Prostate gland (tissue), 2 donors: ENCODE measurements at places on chromosomes 7 and 10. TPM values are rescaled to one million over a fixed set of nuclear protein-coding genes. Genes with fewer than 3 reads are reported as not detected.

GRCh38 chr10:47230482-47230881 lies 69.5 kb upstream of the GDF10 start:
- no peaks in the 10 kb centered on the region for H3K4me1 ChIP-seq
- H3K27me3 ChIP-seq = no peaks in the 10 kb centered on the region
- H3K27ac ChIP-seq = no peak overlapping the region
- no peaks in the 10 kb centered on the region for H3K36me3 ChIP-seq
- no peak for DNase-seq
- no peak overlapping the region for H3K4me3 ChIP-seq

DNA sequence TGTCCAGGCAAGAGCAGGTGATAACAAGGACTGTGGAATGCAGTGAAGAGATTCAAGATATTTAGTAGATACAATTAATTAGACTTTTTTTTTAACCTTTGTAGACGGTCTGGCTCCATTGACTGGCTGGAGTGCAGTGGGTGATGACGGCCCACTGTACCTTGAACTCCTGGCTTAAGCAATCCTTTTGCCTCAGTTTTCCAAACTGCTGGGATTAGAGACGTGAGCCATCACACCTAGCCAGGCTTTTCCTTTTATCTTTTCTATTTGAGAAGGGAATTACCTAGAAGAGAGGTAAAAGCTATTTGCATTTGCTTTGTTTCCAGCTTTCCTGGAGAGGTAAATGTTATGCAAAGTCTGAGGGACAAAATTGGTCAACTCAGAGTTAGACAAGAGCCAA lies 213.0 kb upstream of the MAGI2 start:
- no peaks in the 10 kb centered on the region for H3K36me3 ChIP-seq
- no peaks in the 10 kb centered on the region for H3K27me3 ChIP-seq
- H3K4me1 ChIP-seq = no peaks in the 10 kb centered on the region

- H3K36me3 ChIP-seq = no peaks in the 10 kb centered on the region
- no peak overlapping the region for H3K4me3 ChIP-seq
- H3K27me3 ChIP-seq = no peaks in the 10 kb centered on the region
- H3K4me1 ChIP-seq = no peaks in the 10 kb centered on the region
These were observed 362.0 kb downstream of the GPR37 start for GRCh38 chr7:124403587-124403986.

Gene SRRM3
- 6.8 TPM for total RNA-seq

GRCh38 chr10:64071218-64071617 lies 550.0 kb downstream of the REEP3 start:
- H3K27ac ChIP-seq = no peak overlapping the region
- DNase-seq = no peak
- no peaks in the 10 kb centered on the region for H3K4me1 ChIP-seq
- H3K4me3 ChIP-seq = no peak overlapping the region
- H3K27me3 ChIP-seq = no peaks in the 10 kb centered on the region
- no peaks in the 10 kb centered on the region for H3K36me3 ChIP-seq

Gene SLC13A1
- total RNA-seq = not detected

Gene SPDYE8
- total RNA-seq = not detected

GRCh38 chr10:45404087-45404769 lies 30.2 kb downstream of the ALOX5 start:
- H3K4me1 ChIP-seq = no peaks in the 10 kb centered on the region
- H3K36me3 ChIP-seq = no peaks in the 10 kb centered on the region
- H3K27me3 ChIP-seq = no peaks in the 10 kb centered on the region
- no peak overlapping the region for H3K4me3 ChIP-seq

Gene HOXA2
- total RNA-seq = not detected

Gene AFAP1L2
- total RNA-seq = 34.1 TPM

- no peaks in the 10 kb centered on the region for H3K27me3 ChIP-seq
- no peaks in the 10 kb centered on the region for H3K36me3 ChIP-seq
- no peak for DNase-seq
These were observed 113.0 kb downstream of the EXOC4 start for GRCh38 chr7:133365917-133366316.

Gene HOXA11
- 8.5 TPM for total RNA-seq

Gene RAMP3
- total RNA-seq = 35.8 TPM

Gene DPP6
- 0.05 TPM for total RNA-seq

Gene COL13A1
- total RNA-seq = 3.0 TPM

Gene HHEX
- total RNA-seq = 3.0 TPM

GRCh38 chr10:5609952-5610616 lies 56.3 kb downstream of the ASB13 start:
- no peaks in the 10 kb centered on the region for H3K27me3 ChIP-seq
- DNase-seq = peak; percentile 60
- H3K4me3 ChIP-seq = no peak overlapping the region
- no peaks in the 10 kb centered on the region for H3K4me1 ChIP-seq
- no peaks in the 10 kb centered on the region for H3K36me3 ChIP-seq

DNA sequence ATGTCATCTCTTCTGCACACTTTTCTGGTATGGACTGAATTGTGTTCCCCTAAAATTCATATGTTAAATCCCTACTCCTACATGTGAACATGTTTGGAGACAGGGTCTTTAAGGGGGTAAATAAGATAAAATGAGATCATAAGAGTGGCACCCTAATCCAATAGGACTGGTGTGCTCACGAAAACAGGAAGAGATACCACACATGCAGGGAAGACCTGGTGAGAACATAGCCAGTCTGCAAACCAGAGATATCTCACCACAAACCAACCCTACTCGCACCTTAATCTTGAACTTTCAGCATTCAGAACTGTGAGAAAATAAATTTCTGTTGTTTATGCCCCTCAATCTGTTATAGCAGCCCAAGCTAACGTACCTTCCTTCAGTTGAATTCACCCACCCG lies 51.8 kb downstream of the VWDE start:
- H3K4me3 ChIP-seq = no peak overlapping the region
- H3K36me3 ChIP-seq = no peaks in the 10 kb centered on the region
- DNase-seq = no peak
- H3K4me1 ChIP-seq = no peaks in the 10 kb centered on the region

DNA sequence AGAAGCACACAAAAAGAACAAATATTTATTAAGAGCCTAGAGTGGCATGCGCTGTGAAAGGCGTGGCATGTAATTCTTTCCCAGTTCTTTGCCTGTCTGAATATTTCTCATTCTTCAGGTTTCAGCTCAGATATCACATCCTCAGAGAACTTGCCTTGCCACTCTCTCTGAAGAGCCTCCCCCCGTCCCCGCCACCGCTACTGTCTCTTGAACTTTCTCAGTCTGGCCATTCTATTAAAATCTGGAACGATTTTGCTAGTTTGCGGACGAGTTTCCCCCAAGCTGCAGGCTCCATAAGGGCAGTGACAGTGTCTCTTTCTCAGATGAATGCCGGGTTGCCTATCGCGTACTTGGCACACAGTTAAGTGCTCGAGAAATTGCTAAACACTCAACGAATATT lies 787 bp upstream of the PLEKHA1 start:
- peak overlapping the region; percentile 97 for H3K27ac ChIP-seq
- H3K36me3 ChIP-seq = no peaks in the 10 kb centered on the region
- DNase-seq = peak; percentile 39
- no peaks in the 10 kb centered on the region for H3K27me3 ChIP-seq

Gene SPDYE5
- total RNA-seq = not detected

GRCh38 chr10:63758080-63758479 lies 236.9 kb downstream of the REEP3 start:
- H3K4me1 ChIP-seq = no peaks in the 10 kb centered on the region
- H3K27me3 ChIP-seq = no peaks in the 10 kb centered on the region
- no peak overlapping the region for H3K4me3 ChIP-seq
- no peak overlapping the region for H3K27ac ChIP-seq
- H3K36me3 ChIP-seq = no peaks in the 10 kb centered on the region
- DNase-seq = no peak

DNA sequence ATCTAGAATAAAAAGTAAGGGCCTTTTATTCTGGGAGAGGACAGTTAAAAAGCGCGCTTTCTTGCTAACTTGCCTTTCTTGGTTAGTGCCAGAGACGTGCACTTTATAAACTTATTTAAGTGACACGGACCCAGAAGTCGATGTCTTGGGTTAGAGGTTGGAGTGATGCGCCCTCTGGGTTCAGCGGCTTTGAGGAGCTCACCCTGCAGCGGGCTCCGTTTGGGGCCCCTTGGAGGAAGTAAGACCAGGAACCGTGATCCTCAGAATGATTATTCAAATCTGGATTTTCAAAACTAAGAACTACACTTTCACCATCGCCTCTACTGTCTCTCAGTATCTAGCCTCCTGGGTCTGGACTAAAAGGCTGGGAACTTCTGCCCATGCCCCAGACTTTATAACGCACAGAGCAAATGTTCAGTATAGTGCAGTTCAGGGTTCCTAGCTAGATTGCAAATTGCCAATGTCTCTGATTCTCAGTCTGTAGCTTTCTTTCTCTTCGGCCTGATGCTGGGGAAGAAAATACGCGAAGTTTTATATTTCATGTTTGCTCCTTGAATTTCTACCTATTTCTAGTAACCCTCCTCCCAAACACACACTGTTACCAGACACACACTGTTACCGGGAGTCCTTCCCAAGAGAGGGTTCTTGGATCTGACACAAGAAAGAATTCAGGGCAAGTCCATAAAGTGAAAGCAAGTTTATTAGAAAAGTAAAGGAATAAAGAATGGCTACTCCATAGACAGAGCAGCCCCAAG lies 18.6 kb upstream of the SMO start:
- peak overlapping the region; percentile 39 for H3K4me3 ChIP-seq
- no peaks in the 10 kb centered on the region for H3K4me1 ChIP-seq
- H3K27me3 ChIP-seq = no peaks in the 10 kb centered on the region
- no peaks in the 10 kb centered on the region for H3K36me3 ChIP-seq

- no peaks in the 10 kb centered on the region for H3K36me3 ChIP-seq
- no peaks in the 10 kb centered on the region for H3K4me1 ChIP-seq
- H3K4me3 ChIP-seq = no peak overlapping the region
These were observed 342.7 kb upstream of the KLF6 start for GRCh38 chr10:4127518-4128315.

DNA sequence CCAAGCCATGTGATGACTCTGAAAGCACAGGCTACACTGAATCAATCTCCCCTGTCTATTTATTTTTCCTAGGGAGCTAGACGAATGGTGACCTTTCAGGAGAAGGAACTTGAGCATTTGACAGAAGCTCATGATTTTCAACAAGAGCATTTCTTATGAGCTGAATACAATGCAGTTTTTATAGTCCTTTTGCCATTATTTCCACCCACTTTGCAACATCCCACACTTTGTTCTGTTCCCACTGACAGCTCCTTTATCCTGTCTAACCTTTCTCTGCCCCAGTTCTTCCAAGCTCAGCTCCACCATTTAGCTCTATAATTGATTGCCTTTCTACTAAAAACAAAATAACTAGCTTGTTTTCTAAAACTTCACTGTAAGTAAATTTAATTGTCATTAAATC lies 91.9 kb upstream of the PRSS1 start:
- DNase-seq = no peak
- H3K27me3 ChIP-seq = no peaks in the 10 kb centered on the region

Gene MRLN
- total RNA-seq = not detected

- H3K27ac ChIP-seq = no peak overlapping the region
- H3K27me3 ChIP-seq = no peaks in the 10 kb centered on the region
- no peak for DNase-seq
- H3K4me3 ChIP-seq = no peak overlapping the region
- H3K4me1 ChIP-seq = no peaks in the 10 kb centered on the region
These were observed 52.6 kb downstream of the ZNF37A start for GRCh38 chr10:38146579-38147333.

DNA sequence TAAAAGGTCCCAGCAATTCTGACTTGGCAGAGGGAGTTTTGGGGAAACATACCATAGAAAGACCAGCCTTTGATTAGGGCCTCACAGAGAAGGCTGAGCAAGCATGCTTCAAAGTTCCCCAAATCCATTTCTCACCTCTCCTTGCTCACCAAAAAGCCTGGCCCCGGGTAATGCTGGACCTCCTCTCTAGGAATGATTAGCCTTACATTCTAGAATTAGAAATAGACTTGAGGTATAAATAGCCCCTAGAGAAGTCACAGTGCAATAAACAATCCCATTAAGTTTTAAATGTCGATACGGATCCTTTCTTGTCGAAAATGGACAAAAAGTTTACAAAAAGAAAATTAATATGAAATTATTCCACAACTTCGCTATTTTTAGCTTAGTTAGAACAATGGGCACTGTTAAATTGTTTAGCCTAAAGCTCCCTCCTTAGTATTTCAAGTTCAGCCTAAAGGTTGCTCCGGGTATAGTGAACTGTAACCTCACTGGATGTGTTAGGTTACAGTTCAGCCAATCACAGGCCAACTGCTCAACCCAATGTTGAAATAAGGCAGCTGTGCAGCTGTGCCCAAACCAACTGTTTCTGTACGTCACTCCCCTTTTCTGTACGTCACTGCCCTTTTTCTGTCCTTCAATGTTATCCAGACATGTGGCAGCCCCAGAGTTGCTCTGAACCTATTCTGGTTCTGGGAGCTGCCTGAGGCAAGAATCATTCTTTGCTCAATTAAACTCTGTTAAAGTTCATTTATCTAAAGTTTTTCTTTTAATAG lies 7.9 kb upstream of the GSDME start:
- H3K4me3 ChIP-seq = no peak overlapping the region
- H3K27ac ChIP-seq = no peak overlapping the region
- DNase-seq = no peak
- no peaks in the 10 kb centered on the region for H3K36me3 ChIP-seq

GRCh38 chr10:18658271-18659124 lies 733 bp upstream of the ARL5B start:
- H3K27me3 ChIP-seq = no peaks in the 10 kb centered on the region
- DNase-seq = peak; percentile 9
- H3K4me3 ChIP-seq = peak overlapping the region; percentile 95
- no peaks in the 10 kb centered on the region for H3K4me1 ChIP-seq
- peak overlapping the region; percentile 98 for H3K27ac ChIP-seq

Gene CLRN3
- not detected for total RNA-seq

DNA sequence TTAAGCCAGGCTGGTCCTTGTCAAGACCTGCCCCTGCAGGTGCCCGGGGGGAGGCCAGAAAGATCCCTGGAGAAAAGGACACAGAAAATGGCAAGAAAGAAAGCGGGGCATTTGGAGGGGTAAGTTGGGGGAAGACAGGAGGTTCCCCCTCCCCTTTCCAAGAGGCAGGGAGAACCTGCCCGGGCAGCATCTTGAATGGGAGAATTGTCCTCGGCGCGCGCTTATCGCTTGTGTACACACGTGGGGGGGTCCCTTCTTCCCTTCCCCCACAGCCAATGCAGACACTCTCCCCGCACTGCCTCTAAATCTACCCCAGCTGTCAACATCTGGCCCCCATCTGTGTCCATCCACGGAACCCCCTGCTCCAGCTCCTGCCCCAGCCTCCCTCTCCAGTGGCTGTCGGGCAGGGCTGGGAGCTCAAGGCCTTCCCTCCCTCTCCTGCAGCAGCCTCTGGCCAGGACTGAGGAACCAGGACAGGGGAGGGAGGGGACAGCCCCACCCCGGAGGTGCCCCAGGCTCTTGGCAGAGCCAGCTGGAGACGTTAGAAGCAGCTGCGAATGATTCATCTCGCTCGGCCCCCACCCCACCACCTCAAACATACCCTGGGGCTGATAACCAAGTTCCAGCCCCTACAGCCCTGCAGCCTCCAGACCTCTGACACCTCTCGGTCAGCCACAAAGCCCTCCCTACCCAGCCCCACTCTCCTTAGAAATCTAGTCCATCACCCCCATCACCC lies 25.3 kb downstream of the EPHB4 start:
- peak; percentile 90 for DNase-seq
- no peaks in the 10 kb centered on the region for H3K27me3 ChIP-seq
- no peak overlapping the region for H3K4me3 ChIP-seq
- peaks cover 12% of the 10 kb centered on the region for H3K4me1 ChIP-seq
- peak overlapping the region; percentile 81 for H3K27ac ChIP-seq
- H3K36me3 ChIP-seq = no peaks in the 10 kb centered on the region

- no peak overlapping the region for H3K4me3 ChIP-seq
- no peaks in the 10 kb centered on the region for H3K4me1 ChIP-seq
- no peak for DNase-seq
These were observed 128.6 kb downstream of the WDR37 start for GRCh38 chr10:1184541-1185430.
